Frontal cortex (tissue), 4 donors: ENCODE measurements at places on chromosomes 12 and 14.

DNA sequence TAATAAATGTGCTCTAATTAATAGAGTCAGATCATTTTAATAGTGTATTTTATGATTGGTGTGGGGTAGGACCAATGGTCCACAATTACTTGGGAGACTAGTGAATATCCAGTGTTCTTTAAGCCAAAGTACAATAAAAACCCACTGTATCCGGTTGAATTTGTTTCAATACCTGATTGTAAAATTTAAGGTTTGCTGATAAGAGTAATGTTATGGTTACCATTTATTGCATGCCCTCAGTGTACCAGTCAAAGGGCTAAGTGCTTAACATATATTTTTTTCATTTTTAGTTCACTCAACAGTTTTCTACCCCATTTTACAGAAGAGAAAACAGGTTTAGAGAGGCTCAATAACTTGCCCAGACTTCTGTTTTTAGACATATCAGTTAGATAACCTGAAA lies 97.9 kb upstream of the ATF1 start:
- DNase-seq, result no peak

DNA sequence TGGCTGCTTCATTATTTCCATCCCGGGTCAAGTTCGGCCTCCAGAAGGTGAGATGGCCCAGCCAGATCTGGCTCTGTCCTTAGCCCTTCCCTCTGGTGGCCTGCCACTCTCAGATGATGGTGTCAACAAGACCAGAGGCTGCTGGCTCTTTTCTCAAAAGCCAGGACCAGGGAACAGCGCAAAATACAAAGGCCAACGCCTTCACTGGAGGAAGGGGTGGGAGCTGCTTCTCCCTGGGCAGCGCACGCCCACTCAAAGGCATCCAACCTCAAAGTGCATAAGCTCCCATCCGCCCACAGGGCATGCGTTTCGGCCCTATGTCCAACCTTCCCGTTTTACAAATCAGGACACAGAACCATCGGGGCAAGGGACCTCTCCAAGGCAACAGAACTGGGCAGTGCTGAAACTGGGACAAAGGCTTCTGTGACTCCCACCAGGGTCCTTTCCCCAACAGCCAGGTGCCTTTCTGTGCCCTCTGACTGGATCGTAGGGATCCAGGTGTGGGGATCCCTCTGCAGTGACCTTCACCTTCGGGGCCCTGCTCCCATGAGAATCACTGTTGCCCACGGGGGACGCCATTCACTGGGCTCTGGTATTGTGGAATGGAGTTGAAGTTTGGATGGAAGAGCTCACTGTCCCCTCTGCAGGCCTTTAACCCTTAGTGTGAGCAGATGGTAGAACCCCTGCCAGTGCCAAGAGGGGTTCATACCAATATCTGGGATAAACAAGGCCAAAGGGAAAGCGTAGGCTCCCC lies 76.8 kb downstream of the NINJ2 start:
- no peak for DNase-seq

- no peak for DNase-seq
Measured at GRCh38 chr12:128611736-128612135, 212.0 kb downstream of the SLC15A4 start.

- DNase-seq, result no peak
Measured at GRCh38 chr14:22332686-22333421, 256.2 kb downstream of the DAD1 start.
